Osteoblast (primary cell): ENCODE measurements at places on chromosomes 11 and 22. TPM values are rescaled to one million over a fixed set of nuclear protein-coding genes. Genes with fewer than 3 reads are reported as not detected.

GRCh38 chr11:68503792-68504191, 43.2 kb downstream of the PPP6R3 start:
- DNase-seq, result no peak
- peaks cover 30% of the 10 kb centered on the region for H3K4me1 ChIP-seq
- no peak overlapping the region for H3K4me3 ChIP-seq
- no peaks in the 10 kb centered on the region for H3K27me3 ChIP-seq
- peak overlapping the region; percentile 13 for H3K27ac ChIP-seq

DNA sequence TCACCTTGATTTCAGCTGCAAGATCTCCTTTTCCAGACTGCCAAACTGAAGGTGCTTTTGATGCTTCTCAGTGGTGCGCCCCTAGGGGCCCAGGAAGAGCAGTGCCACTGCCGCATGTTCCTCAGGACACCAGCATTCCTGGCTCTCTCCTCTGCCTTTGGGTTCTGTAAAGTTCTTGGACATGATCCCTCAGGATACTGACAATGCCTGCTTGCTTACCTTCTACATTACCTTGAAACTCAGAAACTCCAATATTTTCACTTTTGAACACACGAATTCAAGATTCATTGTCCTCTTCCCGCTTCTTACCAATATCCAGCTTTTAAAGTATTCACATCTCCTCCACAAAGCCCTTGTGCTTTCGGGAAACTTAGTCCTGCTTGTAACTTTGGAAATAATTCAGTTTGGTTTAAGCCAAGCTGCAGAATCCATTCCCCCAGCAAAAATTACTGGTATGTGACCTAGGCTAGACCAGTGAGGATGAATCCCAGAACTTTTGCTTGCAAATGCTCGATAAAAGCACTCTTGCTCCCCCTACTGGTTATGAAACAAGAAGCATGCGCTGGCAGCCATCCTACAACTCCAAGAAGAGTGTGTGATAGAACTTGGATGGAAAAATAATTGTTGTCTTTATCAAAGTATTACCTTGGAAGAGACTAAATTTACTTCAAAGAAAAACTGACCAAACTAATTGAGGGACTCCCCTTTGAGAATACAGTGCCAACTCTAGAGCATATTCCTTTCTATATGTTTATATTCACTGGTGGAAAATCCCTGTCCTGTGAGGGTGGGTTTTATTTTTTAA, 16.5 kb upstream of the OR5B21 start:
- H3K36me3 ChIP-seq, result peaks cover 11% of the 10 kb centered on the region
- no peaks in the 10 kb centered on the region for H3K27me3 ChIP-seq

DNA sequence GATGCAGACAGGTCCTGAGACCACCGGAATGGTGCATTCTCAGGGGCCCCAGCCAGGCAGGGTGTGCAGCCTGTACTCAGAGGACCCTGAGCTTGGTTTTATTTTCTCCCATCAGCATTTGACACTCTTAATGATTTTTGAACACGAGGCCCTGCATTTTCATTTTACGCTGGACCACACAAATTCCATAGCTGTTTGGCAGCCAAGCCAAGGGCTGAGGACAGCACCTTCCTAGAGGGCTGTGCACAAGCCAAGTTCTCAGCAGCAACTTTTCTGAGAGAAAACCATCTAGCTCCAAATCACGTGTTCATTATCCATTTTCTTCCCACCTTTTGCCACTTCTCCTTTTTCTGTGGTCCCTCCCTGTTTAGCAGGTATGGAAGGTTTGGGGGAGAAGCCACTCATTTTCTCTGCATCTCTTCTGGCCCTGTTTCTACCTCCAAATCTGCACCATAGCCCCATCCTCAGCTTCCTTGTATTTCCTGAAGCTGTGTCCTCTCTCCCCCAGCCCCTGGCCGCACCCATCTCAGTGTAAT, 60.4 kb downstream of the TRAF6 start:
- H3K27me3 ChIP-seq, result no peaks in the 10 kb centered on the region
- no peak for DNase-seq
- peaks cover 12% of the 10 kb centered on the region for H3K36me3 ChIP-seq
- H3K4me3 ChIP-seq, result peak overlapping the region; percentile 62
- peaks cover 50% of the 10 kb centered on the region for H3K4me1 ChIP-seq
- no peak overlapping the region for H3K27ac ChIP-seq

DNA sequence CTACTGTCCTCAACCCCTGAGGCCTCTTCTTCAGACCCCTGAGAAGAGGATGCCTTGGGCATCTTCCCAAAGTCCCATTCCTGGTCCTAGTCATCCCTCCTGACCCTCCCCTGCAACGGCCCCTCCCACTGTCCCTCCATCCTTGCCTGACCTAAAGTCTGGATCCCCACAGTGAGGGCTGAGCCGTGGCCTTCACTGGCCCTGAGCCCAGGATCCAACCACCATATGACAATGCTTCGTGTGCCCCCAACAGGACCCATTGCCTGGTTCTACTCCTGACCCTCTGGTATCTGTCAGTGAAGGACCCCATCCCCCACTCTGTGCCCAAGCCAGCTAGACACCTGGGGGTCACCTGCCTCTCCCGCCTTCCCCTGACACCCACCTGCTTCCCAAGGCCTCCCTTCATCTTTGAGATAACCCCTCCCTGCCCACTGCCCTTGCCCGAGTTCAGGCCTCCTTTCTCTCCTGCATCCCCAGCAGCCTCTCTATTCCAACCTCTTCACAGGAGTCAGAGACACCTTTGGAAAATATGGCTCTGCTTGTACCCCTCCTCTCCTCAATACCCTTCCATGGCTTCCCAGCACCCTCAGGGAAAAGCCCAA, 48.0 kb downstream of the LRRC32 start:
- H3K4me1 ChIP-seq, result peaks cover 46% of the 10 kb centered on the region
- no peak overlapping the region for H3K27ac ChIP-seq
- no peaks in the 10 kb centered on the region for H3K36me3 ChIP-seq
- no peak overlapping the region for H3K4me3 ChIP-seq

CD6 gene
- total RNA-seq, result not detected in 2 replicates
